ENCODE measurements at places on chromosomes 4 and X.

- DNase-seq = no peak
Measured at GRCh38 chr4:143443728-143444127, 69.8 kb upstream of the SMARCA5 start.

DNA sequence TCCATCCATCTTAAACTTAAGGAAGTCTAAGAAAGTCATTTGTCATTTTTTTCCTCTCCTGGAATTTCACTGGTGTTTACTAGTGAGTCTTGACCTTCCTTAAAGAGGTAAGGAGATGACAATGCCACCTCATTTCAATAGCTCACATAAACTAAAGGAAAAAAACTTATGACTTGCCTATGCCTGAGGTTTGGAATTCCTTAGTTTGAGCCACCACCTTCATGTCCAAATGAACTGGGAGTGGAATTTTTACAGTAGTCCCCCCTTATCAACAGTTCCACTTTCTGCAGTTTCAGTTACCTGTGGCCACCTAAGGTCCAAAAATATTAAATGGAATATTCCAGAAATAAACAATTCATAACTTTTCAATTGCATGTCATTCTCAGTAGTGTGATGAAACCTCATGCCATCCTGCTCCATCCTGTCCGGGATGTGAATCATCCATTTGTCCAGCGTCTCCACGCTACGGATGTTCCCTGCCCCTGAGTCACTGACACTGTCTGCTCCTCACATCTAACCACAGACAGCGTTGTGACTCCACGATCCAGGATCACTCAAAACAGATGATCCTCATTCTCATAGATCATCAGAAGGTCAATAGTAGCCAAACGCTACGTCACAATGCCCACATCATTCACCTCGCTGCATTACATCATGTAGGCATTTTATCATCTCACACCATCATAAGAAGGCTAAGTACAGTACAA lies 177.4 kb downstream of the SH3KBP1 start:
- DNase-seq = no peak

DNA sequence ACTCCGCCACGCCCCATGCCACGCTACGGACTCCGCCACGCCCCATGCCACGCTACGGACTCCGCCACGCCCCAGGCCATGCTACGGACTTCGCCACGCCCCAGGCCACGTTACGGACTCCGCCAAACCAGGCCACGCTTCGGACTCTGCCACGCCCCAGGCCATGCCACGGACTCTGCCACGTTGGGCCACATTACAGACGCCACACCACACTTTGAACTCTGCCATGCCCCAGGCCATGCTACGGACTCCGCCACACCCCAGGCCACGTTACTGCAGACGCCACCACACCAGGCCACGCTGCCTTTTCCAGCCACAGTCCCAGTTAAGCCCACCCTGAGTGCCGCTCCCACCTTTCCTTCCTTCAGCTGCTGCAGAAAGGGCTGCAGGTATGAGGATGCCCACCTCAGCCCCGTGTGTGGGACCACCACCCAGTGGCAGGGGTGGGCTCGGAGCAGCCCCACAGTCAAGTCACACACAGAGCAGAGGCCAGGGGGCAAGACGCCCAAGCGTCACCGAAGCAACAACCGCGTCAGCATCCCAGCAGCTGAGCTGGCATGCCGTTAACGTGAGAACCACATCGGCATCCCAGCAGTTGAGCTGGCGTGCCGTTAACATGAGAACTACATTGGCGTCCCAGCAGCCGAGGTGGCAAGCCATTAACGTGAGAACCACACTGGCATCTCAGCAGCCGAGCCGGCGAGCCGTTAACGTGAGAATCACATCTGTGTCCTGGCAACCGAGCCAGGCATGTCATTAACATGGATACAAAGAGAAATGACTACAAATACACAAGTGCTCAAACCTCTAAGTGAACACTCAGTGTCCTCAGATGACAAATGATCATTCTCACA lies 26.4 kb downstream of the GAK start:
- DNase-seq = no peak

DNA sequence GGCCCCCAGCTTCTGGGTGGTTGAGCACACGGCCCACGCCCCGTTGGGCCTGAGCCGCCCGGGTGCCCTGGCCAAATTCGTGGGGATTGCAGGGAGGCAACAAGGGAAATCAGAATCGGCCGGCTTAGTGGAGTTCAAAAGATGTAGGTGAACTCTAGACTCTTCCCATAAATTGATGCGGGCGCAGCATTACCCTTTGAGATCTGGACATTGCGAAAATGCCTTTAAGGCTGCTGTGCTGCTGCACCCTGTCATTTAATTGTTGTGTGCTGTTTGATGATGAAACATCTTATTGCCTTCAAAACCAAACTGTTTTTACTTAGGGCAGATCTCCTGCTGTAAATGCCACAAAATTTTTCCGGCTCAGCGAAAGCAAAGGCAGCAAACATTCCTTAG lies 409 bp upstream of the MPP1 start:
- DNase-seq = no peak

- DNase-seq = no peak
Measured at GRCh38 chr4:158131027-158131426, 41.8 kb downstream of the GASK1B start.

DNA sequence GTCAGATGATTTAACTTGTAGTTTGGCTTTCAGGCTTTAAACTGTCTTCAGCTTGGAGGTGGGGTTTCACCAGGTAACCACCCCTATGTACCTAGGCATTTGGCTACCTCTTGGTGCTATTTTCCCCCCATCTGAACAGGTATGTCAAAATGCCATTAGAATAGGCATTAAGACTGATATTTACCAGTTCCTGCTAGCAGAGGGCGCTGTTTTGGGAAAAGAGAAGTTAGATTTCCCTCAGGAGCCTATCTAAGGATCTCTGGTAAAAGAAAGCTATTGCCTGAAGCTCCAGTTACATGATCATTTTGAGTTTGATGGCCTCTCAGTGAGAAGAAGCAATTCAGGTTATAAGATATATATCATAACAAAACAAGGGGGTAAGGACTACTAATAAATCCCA lies 879.1 kb downstream of the SH3BGRL start:
- DNase-seq = no peak

- no peak for DNase-seq
Measured at GRCh38 chrX:30181353-30181752, 34.0 kb upstream of the MAGEB2 start.

DNA sequence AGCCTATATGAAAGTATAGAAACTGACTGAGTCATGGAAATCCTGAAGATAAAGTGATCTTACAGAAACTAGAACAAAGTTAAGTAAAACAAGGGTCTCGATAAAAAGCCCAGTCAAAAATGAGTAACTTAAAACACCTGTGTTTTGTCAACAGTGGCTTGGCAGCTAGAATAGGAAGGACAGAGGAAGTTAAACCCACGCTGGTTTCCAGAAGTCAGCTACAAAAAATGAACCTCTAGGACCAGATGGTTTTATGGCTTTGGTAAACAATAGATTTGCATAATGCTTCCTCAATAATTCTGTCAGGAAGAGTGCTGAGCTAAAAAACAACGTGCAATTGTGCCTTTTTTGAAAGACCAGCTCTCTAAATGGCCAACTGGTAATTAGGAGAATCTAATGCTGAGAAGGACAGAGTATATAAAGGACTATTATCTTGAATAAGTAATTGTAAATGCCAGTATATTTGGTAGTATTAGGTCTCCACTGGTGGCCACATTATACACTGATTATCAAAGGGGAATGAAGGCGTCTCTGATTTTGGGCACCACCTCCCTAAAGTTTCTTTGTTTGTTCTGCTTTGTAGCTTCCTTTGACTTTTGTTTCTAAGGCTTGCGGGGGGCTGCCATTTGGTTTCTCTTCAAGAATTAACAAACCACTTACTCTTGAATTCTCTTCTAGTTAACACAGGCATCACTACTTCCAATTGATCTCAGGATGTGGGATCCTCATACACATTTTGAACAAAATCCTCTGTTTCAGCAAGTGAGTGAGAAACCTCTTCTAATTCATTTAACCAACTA lies 72.2 kb upstream of the PPP3CA start:
- DNase-seq = no peak

DNA sequence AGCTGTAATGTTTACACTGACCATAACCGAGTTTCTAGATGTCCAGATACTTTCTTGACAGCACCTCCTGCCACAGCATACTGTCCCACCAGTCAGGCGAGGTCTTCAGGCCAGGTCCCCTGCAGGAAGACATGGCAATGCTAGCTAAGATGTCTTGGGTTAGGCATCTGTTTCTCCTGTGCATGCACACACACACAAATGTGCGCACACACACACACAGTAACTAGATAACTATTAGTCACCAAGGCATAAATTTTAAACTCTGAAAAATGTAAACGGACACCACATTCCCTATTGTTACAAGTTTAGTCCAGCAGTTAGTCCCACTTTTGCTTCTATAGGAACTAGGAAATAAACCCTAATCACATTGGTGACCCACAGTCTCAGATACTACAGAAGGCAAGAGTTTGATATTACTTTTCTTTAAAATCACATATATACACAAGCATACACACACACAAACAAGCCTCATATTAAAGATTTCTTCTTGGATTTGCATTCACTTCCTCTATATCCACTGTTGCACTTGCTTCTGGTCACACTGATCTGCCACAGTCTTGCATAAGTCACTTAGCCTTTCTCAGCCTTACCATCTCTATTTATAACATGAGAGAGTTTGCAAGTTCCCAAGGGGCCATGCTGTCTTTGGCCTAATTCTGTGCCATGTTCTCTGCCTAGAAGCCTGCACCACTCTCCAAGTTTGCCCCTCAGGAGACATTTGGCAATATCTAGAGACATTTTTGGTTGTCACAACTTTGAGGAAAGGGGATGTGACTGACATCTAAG lies 32.2 kb downstream of the IL21 start:
- no peak for DNase-seq

DNA sequence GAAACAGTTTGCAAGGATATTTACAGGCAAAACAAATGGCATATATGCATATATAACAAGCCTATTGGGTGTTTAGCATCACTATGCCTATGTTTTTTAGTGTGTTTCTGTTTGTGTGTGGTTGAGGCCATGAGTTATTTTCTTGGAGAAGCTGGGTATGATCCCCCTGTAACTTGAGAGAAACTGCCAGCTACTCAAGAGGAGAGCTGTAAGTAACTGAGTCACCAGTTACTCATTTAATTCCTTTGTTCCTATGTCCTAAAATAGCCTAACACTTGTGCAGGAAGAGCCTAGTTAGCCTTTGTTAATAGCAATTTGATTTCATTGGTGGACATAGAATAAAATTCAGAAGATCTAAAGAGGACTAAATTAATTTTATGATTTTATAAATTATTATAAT lies 79.1 kb downstream of the PWWP3B start:
- no peak for DNase-seq

- no peak for DNase-seq
Measured at GRCh38 chrX:84715315-84715714, 213.1 kb upstream of the HDX start.

DNA sequence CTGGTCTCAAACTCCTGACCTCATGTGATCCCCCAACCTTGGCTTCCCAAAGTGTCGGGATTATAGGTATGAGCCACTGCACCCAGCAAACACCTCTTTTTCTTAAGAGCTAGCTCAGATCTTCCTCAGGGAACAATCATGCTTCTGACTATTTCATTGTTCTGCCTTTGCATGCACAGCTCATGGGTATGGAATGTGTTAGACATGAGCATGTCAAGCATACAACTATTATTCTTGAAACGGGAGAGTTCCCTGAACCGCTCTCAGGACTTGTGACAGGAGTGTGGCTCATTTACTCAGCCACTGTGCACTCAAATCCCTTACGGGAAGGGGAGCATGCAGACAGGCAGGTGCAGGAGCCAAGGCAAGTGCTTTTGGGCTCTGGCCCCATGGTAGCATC lies 231.7 kb upstream of the TAPT1 start:
- DNase-seq = no peak

DNA sequence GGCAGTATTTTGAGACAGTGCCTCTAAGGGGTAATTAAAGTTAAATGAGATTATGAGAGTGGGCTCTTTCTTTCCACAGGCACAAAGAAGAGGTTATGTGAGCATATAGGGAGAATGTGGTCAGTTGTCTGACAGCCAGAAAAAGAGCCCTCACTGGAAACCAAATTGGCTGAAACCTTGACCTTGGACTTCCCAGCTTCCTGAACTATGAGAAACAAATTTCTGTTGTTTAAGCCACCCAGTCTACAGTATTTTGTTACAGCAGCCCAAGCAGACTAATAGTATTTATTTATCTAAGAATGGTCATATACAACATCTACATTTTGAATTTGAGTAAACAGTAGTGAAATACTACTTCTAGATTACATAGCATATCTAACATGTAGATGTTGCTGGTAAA lies 473.8 kb downstream of the IL15 start:
- DNase-seq = no peak

DNA sequence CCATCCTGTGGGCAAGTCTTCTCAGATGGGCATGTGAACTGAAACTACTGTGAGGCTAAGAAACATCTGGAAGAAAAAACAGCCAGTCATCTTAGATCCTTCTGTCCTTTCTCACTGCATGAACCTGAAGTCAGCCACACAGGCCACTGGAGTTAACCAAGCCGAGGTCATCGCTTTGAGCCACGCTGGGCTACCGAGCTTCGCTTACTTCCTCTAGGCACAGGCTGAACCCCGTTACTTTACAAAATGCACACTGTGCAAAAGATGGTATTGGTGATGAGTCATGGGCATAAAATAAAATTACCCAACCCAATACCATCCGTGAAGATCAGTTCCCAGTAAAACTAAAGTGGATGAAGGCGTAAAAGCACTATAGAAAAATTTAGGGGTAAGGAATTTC lies 86.2 kb downstream of the MTMR1 start:
- no peak for DNase-seq

DNA sequence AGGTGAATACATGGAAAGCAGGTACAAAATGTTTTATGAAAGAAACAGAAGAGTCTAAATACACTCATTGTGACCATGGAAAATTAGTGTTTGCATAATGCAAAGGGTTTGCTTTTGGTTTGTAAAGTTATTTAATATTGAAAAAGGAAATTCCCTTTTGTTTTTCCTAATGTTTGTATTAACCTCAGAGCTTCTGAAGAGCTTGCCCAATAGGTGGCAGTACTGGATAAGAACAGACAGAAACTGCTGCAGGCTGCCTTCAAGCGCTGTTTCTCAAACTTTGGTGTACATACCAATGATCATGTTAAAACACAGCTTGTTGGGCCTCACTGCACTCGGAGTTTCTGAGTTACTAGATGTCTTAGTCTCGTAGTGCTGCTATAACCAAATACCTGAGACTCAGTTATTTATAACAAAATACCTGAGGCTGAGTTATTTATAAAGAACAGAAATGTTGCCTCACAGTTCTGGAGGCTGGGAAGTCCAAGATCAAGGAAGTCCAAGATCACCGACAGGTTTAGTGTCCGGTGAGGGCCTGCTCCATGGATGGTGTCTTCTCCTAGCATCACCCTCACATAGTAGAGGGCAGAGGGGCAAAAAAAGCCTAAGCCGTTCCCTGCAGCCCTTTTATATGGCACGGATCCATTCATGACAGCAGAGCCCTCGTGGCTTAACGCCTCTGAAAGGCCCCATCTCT lies 54.2 kb downstream of the SUPT20HL2 start:
- DNase-seq = no peak

DNA sequence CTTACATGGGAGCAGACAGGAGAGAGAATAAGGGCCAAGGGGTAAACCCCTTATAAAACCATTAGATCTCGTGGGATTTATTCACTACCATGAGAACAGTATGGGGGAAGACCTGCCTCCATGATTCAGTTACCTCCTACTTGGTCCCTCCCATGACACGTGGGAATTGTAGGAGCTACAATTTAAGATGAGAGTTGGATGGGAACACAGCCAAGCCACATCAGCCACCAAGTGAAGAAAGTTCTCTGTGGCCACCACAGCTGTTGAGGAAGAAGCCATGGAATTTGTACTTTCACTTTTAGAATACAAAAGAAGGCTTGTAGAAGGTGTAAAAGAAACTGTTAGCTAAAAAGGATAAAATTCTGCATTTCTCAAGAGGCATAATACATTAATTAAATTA lies 67.0 kb upstream of the CXorf51A start:
- DNase-seq = no peak

GRCh38 chr4:112516471-112517066 lies 589 bp upstream of the NEUROG2 start:
- no peak for DNase-seq

All from hypothalamus (tissue), 51 donors.